Nucleus accumbens (tissue), 56 donors: ENCODE measurements at places on chromosomes 6 and 20.

- DNase-seq, result no peak
These were observed 290.5 kb upstream of the MANEA start for GRCh38 chr6:95286874-95287273.

- DNase-seq, result no peak
These were observed 38.8 kb downstream of the CITED2 start for GRCh38 chr6:139335447-139336210.

DNA sequence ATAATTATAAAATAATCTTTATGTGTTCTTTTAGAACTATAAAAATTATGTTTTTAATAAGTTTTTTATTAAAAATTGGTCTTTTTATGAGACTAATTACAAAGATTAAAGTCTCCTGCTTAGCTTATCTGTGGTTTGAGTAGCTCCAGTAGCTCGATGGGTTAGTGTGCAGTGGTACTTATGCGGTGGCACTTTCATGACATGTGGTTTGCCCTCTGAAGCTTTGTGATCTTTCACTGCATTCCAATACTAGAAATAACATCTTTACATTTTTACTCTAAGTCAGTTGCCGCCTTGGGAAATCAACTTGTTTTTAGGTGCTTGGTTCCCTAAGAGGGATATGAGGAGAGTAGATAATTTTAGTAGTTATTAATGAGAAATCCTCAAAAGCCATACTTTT lies 699.5 kb upstream of the FLRT3 start:
- DNase-seq, result no peak

DNA sequence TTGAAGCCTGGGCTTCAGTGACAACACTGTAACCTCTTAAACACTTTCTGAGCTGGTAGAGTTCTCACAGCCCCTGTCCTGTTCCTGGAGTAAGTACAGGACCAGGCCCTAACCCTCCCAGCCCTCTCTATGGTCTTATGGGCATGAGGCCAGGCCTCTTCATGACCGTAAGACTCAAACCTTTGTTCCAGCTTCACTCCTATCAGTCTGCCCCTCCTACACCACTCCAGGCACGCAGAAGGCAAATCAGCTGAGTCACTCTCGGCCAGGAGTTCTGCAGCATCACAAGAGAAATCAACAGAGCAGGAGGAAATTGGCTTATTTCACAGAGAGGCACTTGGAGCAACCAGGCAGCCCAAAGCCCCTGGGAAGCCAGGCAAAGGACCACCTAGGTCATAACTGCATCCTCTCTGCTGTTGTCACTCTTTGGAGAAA lies 25.3 kb upstream of the CHD6 start:
- no peak for DNase-seq

DNA sequence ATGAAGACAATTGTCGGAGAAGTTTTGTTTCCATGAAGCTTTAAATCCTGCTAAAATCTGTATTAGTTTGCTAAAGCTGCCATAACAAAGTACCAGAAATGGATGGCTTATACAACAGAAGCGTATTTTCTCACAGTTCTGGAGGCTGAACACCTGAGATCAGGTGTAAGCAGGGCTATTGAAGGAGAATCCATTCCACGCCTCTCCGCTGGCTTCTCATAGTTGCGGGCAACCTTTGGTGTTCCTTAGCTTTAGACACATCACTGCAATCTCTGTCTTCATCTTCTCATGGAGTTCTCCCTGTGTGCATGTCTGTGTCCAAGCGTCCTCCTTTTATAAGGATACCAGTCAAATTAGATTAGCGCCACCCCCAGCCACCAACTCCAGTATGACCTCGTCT lies 159.9 kb upstream of the CDYL start:
- no peak for DNase-seq

DNA sequence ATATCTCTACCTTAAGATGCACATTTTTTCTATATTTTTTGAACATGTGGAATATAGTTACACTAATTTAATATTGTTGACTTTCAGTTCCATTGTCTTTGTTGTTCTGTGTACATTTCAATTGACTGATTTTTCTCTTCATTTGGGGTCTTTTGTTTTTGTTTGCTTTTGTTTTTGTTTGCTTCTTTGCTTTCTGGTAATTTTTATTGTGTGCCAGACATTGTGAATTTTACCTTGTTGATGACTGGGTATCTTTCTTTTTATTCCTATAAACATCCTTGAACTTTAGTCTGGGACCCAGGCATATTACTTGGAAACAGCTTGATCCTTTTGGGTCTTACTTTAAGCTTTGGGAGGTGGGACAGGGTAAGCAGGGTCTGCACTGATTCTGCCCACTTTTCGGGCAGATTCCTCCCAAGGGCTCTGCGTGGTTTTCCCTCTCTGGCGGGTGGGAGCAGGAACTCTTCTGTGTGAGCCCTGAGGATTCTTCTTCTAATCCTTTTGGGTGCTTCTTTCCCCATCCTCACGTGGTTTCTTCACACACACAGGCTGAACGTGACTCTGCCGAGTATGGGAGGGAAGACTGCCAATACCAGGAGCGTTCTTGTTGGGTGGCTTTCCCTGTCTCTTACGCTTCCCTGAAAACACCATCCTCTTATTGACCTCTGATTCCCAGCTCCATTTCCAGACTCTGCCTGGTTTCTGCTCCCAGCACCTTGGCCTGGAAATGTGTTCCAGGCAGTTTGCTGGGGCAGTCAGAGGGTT lies 200.5 kb downstream of the ARID1B start:
- DNase-seq, result no peak

DNA sequence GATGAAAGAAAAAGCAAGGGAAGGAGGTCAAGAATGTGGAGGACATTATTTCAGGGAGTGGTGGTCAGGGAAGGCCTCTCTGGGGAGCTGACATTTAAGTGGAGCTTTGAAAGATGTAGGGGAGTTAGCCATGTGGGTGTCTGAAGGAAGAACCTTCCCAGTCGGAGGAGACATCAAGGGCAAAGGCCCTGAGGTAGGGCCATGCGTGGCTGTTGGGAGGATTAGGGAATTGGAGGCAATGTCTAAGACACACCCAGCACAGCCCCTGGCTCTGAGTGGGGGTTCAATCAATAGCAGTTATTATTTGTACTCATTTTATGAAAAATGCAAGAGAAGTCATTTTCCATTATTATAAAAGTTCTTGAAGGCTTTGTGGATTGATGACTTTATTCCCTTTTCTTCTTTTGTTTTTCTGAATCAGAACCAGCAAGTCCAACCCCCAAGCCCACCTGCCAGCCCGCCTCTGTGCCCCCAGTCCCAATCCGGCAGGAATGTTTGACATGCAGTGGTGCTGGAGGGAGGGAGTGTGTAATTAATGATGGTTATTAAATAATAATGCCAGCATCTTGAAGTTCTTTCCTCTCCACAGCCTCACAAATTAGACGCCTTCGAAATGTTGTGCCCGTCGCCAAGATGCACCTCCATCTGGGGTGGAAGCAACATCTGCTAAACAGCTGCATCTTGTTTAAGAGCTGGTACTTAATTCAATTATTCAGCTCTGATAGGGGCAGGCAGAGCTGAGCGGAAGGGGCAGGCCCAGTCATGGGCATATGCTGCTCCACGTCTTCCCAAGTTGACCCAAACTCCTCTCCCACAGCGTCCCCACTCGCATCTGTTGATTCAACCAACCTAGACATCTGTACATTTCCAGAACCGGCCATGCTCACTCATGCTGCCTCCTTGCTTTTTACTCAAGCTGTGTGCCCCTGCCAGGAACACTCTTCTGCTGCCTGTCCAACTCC lies 81.3 kb upstream of the SIRPA start:
- no peak for DNase-seq

DNA sequence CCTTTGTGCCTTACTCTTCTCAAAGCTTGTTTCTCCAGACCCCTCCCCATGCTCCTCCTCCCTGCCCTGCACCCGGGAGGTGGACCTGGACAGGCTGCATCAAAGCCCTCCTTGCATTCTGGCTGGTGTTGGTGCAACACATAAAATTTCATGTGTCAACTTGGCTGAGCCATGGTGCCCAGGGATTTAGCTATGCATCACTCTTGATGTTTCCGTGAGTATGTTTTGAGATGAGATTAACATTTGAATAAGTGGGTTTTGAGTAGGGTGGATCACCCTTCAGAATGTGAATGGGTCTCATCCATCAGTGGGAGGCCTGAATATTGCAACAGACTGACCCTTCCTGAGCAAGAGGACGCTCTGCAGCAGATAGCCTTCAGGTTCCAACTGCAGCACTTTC lies 4.4 kb upstream of the OCSTAMP start:
- no peak for DNase-seq

GRCh38 chr6:162271922-162272321 lies 455.6 kb downstream of the PRKN start:
- no peak for DNase-seq

DNA sequence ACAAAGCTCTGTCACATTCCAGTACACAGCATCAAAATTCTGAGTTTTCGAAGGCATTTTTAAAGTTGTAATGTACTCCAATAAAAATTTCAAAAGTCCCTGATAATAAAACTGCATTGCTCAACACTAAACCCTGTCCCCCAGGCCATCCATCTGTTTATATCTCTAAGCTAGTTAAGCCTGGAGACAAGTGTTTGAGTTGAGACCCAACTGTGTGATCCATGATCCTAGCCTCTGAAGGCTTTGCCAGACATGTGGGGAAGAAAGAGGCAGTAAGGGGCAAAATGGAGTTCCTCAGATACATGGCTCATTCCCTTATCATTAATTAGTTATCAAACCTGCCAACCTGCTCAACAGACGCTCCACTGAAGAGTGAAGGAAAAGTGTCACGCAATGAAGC lies 198.4 kb downstream of the ISM1 start:
- DNase-seq, result no peak

GRCh38 chr20:45470937-45471336 lies 1.4 kb downstream of the WFDC2 start:
- DNase-seq, result no peak

DNA sequence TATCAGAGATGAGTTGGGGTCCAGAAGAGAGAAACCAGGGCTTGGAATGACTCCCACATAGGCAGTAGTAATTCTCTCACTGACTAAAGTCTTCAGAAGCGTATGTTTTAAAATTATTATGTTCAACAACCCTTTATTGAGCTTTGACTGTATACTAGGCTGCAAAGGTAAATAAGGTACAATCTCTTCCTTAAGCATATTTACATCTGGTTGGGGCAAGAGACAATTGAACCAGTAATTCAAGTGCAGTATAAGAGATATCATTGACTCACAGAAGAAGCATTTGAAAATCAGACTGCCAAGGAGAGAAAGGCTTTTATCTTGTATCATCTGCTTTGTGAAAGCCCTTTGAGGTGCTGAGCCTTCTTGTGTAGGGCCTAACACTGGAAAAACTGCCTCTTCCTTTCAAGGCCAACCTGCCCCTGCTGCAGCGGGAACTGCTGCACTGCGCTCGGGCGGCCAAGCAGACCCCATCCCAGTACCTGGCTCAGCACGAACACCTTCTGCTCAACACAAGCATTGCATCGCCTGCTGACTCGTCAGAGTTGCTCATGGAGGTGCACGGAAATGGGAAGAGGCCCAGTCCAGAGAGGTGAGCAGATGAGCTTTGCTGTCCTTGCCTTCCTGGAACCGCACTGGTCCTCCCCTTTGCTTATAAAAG lies 39.3 kb upstream of the C20orf144 start:
- DNase-seq, result no peak

DNA sequence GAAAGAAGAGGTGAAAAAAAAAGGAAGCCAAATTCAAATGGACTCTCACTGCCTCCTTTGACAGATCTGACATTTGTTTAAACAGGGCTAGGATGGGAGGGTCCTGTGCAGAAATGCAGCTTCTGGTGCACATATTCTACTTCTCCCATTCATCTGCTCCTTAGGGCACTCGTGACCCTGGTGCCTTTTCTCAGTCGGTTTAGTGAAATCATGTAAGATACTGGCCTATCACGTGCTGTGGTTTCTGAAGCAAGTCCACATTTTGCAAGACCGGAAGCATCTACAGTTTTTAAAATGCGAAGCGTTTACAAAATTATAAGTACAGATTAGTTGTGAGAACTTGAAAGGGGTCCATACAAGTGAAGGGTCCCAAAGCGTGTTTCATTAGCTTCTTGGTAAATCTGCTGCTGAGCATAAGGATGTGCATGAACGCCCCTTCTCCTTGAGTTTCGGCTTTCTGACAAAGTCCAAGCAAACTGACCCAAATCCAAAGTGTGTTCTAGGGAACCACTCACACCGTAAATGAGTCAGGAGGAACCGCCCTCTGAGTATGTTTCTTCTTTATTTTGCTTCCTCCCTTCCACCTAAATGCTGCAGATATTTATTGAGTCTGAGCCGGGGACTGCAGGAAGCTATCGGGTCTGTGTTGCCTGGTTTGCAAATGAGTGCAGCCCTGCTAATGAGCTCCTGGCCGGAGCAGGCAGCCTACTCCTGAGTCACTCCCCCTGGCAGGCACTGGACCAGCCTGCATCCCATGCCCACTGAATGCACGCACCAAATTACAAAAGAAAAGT lies 323.8 kb upstream of the JARID2 start:
- peak; percentile 65 for DNase-seq

- DNase-seq, result no peak
These were observed 15.0 kb downstream of the RAB23 start for GRCh38 chr6:57207141-57207540.

- DNase-seq, result no peak
These were observed 49.1 kb upstream of the PLCB1 start for GRCh38 chr20:8082989-8083388.

GRCh38 chr20:25321262-25321831 lies 69.3 kb downstream of the ABHD12 start:
- no peak for DNase-seq

- DNase-seq, result no peak
These were observed 3.0 kb upstream of the GLO1 start for GRCh38 chr6:38705924-38706323.

DNA sequence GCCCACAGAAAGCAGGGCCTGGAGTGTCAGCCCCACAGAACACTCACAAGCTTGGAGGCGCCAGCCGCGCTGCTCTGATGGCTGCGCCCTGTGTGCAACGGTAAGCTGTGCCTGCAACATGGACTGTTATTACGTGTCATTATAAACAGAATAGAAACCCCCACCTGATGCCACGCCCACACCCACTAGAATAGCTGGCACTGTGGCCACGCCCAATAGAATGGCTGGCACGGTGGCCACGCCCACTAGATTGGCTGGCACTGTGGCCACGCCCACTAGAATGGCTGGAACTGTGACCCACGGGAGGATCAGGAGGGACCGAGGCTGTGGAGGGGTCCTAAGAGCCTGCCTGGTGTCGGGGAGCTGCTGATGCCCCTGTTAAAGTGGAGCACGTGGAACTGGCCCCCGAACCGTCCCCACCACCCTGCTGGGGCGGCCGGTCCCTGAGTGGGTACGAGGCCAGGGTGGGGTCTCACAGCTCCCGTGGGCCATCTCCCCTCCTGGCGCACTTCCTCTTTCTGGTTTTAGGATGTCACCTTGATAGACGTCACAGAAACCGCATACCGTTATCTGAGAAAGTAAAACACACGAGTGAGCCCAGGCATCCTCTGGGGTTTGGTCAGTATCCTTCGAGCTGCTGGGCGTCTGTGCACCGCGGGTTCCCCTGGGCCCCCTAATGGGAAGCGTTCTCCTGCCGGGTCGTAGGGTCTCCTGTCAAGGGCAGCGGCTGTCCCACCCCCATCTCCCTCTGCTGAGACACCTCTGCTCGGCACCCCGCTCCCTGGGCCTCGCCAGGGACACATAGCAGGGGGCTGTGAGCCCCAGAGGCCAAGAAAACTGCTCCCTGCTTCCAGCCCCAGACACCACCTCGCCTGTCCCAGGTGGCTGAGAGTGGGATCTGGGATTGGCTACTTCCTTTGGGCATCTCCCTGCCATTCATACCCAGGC lies 25.4 kb downstream of the SLC17A9 start:
- no peak for DNase-seq
